ENCODE measurements at places on chromosomes 2 and 18. TPM values are rescaled to one million over a fixed set of nuclear protein-coding genes. Genes with fewer than 3 reads are reported as not detected.

The TYW5 gene
- total RNA-seq, result 10.1 TPM

The GKN2 gene
- total RNA-seq, result not detected

The CCDC88A gene
- 49.0 TPM for total RNA-seq

The KCNE4 gene
- total RNA-seq, result 3.9 TPM

The PROKR1 gene
- not detected for total RNA-seq

The CYP1B1 gene
- total RNA-seq, result 22.4 TPM

The ABCG8 gene
- not detected for total RNA-seq

The RAD51AP2 gene
- 0.26 TPM for total RNA-seq

The MYOM1 gene
- 10.9 TPM for total RNA-seq

The FKBP1B gene
- total RNA-seq, result 10.5 TPM

The WDPCP gene
- 6.9 TPM for total RNA-seq

The TSPYL6 gene
- not detected for total RNA-seq

The SCYGR4 gene
- total RNA-seq, result not detected

The CBLN2 gene
- not detected for total RNA-seq

The IMMT gene
- total RNA-seq, result 37.1 TPM
